Epithelial cell of umbilical artery (primary cell): ENCODE measurements at places on chromosomes 7 and 10. TPM values are rescaled to one million over a fixed set of nuclear protein-coding genes. Genes with fewer than 3 reads are reported as not detected.

CUEDC2 gene
- 70.5 and 73.1 TPM in 2 replicates for total RNA-seq

LRRD1 gene
- total RNA-seq: under 0.01 TPM in 1 of 2 replicates, not detected in the other

CYP26C1 gene
- 0.32 and 1.4 TPM in 2 replicates for total RNA-seq

HECTD2 gene
- total RNA-seq: 3.9 and 7.3 TPM in 2 replicates

DDC gene
- total RNA-seq: not detected in 2 replicates

MCM10 gene
- total RNA-seq: 13.3 and 16.0 TPM in 2 replicates

CACNA2D1 gene
- 54.6 and 120 TPM in 2 replicates for total RNA-seq

SH2D4B gene
- total RNA-seq: under 0.01 and 0.30 TPM in 2 replicates
